ENCODE measurements at places on chromosomes 16 and 17.

GRCh38 chr17:11780621-11781020 lies 182.4 kb downstream of the DNAH9 start:
- no peak for DNase-seq

DNA sequence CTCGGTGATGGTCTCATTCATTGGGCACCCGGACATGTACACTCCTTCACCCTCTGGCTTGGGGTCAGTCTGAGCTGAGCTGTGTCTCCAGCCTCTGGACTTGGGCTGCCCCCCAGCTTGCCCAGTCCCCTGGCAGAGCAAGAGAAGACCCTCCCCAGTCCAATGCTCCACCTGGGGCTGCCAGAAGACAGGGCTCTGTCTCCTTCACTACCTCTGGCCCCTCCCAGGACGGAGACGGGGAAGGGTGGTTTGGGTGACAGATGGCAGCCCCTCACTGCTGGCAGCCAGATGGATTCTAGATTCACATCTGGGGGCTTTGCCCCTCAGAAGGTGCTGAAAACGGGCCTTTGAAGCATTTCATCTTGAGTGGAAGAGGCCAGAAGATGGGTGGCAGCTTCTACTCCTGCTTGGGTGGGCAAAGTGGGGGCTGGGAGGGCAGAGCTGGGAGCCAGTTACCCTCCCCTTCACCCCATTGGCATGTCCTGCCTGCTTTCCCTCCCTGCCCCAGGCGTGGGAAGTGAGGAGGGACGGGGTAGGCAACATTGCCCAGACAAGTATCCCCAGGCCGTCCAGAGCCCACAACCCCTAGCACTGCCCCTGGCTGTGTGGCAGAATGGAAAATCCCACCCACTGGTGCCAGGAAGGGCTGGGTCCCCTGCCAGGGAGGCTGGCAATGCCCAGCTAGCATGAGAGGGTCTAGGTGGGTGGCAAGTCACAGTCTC lies 13.9 kb downstream of the NGFR start:
- no peak for DNase-seq

DNA sequence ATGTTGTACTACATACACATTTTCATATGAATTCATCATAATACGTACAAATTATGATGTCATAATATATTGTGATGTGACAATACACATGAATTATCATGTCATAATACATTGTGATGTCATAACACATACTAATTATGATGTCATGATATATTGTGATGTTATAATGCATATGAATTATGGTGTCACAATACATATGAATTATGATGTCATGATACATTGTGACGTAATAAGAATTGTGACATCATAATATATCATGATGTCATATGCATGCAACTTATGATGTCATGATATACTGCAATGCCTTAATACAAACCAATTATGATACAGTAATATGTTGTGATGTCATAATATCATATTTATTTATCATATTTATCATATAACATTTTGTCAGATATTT lies 2074.3 kb downstream of the TP53TG3F start:
- DNase-seq, result no peak

- DNase-seq, result no peak
Measured at GRCh38 chr16:49937886-49938285, 82.0 kb upstream of the ZNF423 start.

GRCh38 chr16:51109173-51109572 lies 41.9 kb downstream of the SALL1 start:
- no peak for DNase-seq

- no peak for DNase-seq
Measured at GRCh38 chr16:73040136-73040535, 7.8 kb downstream of the ZFHX3 start.

DNA sequence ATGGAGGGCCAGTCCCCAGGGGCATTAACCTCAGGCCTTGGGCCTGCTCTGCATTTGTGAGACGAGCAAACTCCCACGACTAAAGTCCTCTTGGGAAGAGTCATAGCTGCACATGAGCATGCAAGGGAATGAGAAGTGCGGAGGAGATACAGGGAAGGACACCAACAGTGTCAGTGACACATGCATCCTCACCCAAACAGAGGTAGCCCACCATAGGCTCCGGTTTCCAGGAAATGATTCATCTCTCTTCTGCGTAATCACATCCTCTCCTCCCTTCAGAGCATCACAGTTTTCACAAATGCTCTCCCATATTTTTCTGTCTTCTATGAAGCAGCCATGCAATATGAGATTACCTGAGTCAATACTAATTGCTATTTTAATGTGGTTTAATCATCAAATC lies 725.7 kb upstream of the GOT2 start:
- no peak for DNase-seq

DNA sequence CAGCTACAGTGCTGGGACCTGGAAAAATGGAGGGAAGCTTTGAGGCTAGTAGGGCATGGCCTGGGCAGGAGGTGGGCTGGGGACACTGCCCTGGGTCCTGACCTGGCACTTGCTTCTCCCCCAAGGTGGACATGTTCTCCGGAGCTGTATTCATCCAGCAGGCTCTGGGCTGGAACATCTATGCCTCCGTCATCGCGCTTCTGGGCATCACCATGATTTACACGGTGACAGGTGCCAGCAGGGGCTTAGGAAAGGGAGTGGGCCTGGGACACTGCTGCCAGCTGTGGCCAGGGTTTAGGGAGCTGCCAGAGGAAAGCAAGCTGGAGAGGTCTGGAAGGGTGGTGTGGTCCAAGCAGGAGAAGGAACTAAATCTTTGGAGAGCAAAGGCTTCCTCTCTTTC lies 3.1 kb downstream of the SLC5A2 start:
- DNase-seq, result no peak

- DNase-seq, result no peak
Measured at GRCh38 chr16:4384509-4384942, 12.9 kb downstream of the VASN start.

DNA sequence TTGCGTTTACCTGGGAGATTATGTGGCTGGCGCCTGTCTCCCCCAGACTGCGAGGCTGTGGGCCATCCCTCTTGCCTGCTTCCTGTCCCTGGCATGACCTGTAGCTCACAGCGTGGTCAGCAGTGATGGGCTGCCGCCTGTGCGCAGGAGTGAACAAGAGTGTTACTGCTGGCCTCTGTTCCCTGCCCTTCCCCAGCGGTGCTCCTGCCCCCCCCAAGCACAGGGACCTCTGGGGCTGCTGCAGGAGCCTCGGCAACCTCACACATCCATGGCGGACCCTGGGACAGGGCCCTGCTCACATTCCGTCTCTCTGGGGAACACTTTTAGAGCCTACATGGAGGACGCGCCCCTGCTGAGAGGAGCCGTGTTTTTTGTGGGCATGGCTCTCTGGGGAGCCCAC lies 10.6 kb downstream of the TSC2 start:
- no peak for DNase-seq

DNA sequence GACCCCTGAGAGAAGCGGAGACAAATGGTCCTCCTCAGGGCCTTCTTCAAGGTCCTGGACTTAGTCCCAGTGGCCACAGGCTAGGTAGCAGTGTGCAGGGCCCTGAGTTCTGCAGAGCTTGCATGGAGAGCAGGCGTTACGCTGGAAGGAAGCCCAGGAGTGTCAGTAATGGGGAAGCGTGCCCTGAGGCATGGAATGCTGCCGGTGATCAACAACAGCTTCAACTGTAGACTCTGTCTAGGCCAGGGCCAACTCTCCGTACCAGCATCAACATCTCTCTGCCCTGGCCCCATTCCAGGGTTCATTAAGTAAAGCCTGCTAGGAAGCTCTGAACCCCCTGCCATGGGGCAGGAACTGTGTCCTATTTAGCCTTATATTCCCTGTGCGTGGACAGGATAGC lies 568 bp upstream of the TNK1 start:
- DNase-seq, result no peak

DNA sequence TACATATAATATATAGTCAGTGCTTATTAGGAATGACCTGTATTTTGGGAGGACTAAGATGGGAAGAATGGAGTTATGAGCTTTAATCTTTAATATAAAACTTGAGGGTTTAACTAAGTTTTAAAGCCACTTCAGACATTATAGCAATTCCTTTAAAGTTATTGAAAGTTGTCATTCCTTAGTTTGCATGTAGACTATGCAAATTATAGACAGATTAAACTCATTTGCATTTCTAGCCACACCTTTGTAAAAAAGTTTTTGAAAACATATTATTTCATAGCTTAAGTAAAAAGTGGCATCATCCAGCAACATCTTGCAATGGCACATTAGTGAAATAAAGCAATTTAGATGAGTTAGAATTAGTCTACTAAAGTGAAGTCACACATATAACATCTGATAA lies 49.8 kb downstream of the C17orf58 start:
- no peak for DNase-seq

DNA sequence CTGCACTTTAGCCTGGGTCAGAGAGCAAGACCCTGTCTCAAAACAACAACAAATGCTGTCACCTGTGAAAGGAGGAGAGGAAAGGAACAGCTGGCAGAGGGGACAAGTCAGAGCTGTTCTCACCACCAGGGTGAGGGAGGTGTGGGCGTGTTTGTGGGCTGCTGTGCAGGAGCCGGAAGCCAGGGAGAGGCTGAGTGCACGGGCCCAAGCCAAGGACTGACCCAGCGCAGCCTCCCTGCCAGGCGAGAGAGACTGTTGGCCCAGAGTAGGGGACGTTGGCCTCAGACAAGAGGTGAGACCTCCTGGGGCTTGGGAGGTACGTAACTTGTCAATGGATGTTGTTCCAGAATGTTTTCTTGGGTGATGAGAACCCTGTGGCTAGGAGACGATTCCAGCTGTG lies 10.7 kb downstream of the SPNS2 start:
- no peak for DNase-seq

GRCh38 chr17:82684228-82684841 lies 14.2 kb downstream of the RAB40B start:
- DNase-seq, result no peak

GRCh38 chr16:50814052-50814451 lies 72.2 kb downstream of the CYLD start:
- no peak for DNase-seq

GRCh38 chr16:85524630-85525419 lies 88.3 kb upstream of the GSE1 start:
- no peak for DNase-seq

GRCh38 chr17:8964801-8965393 lies 610 bp downstream of the PIK3R5 start:
- DNase-seq, result no peak

DNA sequence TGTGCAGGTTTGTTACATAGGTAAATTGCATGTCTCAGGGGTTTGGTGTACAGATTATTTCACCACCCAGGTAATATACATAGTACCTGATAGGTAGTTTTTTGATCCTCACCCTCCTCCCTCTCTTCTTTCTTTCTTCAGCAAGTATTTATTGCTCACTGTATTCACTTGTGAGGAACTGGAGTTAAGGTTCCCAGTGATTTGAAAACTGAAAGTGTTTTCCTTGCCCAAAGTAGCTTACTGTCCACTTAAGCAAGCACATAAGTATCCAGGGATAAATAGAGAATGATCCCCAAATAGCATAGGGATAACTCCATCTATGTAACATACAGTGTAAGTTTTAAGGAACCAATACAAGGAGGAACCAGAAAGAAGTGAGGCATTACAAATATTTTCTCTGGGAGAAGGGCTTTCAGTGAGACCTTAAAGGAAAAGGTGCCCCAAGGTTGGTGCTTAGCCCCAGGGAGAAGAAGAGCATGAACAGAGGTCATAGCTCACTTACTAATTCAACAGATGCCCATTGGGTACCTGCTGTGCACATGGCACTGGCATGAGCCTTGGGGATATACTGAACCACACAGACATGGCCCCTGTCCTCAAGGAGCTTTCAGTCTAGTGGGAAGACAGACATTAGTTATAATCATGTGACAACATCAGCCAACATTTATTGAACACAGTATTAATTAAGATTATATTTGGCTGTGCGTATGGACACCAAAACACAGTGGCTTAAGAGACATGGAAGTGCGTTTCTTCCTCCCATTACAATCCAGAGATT lies 17.0 kb downstream of the MYL4 start:
- no peak for DNase-seq

- DNase-seq, result no peak
Measured at GRCh38 chr16:49464877-49465504, 91.4 kb downstream of the C16orf78 start.
